ENCODE measurements at places on chromosomes 5 and 9.

DNA sequence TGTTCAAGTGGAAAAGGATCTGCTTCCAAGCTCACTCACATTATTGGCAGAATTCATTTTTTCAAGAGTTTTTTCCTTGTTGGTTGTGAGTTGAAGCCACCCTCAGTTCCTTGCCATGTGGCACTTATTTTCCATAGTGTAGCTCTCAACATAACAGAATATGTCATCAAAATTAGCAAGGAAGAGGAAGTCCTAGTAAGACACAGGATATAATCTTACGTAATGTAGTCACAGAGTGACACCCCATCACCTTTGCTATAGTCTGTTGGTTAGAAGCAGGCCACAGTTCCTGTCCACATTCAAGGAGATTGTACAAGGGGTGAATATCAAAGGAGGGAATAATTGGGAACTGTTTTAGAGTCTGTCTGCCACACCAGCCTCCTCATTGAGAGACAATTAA is 15.7 kb downstream of the IRGM start:
- DNase-seq: no peak

- no peak for DNase-seq
Observed at GRCh38 chr9:72315510-72316311, 49.3 kb downstream of the ZFAND5 start.

- DNase-seq: no peak
Observed at GRCh38 chr5:176732306-176732705, 78.1 kb upstream of the UNC5A start.

- no peak for DNase-seq
Observed at GRCh38 chr5:2000591-2000990, 117.9 kb upstream of the IRX4 start.

- no peak for DNase-seq
Observed at GRCh38 chr5:159189310-159189709, 20.0 kb downstream of the RNF145 start.

DNA sequence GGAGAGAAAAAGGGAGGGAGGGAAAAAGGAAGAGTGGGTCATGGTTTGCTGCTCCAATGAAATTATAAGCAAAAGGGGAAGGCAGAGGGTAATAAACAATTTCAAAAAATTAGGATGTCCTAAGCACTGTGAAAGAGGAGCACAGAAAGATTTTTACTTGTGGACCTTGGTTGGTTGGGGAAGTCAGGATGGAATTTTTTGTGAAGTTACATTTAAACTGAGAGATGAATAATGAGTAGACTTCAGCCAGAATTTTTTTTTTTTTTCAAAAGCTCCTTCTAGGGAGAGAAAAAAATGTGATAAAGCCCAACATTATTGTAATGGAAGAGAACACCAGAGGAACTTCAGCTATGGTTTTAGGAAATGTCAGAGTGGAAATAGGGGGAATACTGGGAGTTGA is 515.9 kb upstream of the PAPPA start:
- no peak for DNase-seq

DNA sequence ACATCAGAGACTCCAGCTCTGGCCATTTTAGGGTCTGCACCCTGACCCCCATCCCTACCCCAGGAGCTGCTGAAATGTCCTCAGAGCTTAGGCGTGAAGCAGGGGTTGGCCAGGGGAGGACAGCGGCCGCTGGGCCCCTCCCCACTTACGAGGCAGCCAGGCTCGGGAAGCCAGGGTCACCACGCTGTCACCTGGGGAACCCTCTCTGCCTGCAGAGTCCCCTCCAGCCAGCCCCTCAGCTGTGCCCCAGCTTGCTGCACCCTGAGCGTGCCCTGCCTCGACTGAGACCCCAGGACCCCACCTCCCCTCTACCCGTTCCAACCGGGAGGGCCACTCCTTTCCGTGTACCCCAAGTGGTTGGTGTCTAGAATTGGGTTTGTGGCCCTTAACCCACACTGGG is 2.7 kb downstream of the LCN10 start:
- DNase-seq: no peak

- DNase-seq: no peak
Observed at GRCh38 chr5:14495301-14495700, 86.3 kb upstream of the OTULINL start.

GRCh38 chr5:139708434-139708861 is 60.3 kb downstream of the CXXC5 start:
- no peak for DNase-seq

DNA sequence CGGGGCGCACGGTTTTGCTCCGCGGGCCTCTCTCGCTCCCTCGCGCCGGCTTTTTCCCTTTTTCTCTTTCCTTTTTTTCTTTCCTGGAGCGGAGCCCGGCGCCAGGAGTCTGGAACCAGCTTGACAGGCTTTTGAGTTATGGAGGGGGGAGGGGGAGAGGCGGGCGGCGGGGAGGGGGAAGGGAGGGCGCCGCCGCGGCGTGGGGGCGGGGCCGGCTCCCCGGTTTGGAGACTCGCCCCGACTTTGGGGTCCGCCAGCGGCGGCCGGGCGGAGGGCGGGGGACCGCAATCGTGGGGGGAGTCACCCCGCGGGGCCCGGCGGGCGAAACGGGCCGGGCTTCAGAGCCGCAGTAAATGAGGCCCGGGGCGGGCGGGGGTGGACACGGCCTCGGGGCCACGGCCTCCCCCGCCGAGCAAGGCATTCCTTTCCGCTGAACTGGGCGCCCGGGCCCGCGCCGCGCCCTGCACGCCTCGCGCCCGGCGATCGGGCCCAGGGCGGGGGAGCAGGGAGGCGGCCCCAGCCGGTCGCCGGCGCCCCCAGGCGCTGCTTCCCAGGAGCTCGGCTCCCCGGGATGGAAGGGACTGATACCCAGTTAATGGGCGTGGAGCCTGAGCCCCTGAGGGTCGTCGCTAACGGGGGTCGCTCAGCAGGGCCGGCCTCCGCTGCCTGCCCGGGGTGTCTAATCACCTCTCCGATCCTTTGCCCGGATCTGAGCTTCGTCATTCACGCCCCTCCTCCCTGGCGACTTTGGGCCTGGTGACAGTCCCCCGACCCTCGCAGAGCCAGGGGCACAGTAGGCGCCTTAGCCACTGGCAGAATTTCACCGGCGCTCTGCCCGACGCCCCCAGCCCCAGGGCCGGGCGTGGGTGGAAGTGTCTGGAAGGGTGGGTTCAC is 138.1 kb downstream of the C9orf50 start:
- DNase-seq: peak; percentile 19

DNA sequence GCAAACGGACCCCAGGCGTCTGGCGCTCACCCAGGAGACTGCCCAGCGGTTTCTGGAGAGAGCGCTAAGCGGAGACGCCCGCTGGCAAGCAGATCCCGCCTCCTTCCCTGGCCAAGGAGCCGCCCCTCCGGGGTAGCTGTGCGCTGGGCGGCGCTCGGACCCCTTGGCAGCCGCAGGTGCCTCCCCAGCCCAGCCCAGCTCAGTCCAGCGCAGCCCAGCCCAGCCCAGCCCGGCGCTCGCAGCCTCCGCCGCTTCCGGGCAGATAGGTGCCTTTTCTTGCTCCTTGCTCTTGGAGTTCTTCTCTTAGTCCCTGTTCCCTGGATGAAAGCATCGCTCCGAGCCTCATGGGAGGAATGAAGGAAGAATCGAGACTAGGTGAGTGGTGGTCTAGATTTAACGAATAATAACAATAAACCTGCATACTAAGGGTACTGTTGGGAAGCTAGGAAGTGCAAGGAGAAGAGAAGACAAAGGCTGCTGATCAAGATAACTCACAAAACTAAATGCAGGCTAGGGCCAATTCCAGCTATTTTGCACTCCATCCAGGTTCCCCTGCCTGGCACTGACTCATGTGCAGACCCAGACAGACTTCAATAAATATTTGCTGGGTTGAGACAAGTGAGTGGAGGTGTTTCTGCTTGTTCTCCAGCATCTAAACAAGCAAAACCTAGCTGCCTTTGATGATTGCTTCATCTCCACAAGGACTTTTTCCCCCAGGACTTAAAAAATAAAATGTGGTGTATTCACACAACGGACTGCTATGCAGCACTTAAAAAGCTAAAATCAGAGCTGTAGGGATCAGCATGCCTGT is at the start of gene STK32A:
STK32A (plus strand) TSS at position 202 of the 811 bp plus-strand sequence. CDS start 4,609 bp downstream, outside the sequence.
- DNase-seq: no peak

DNA sequence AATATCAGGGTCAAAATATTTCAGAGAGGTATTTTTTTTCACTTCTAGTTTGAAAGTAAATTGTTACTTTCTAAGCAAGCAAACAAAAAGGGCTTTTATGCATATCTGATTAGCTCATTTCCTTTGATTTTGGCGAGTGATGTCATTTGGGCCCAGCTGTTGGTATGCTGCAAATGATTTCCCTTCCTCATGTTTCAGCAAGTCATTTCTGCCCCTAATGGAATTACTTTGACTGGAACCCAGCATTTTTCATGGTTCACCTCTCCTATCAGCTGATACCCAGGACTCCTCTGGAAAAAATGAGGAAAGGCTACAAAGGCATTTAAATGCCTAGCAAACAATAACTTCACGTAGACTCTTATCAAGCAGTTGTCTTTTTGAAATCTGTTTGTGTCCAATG is 500.6 kb downstream of the EBF1 start:
- DNase-seq: peak; percentile 21

GRCh38 chr9:19665146-19665863 is 123.5 kb downstream of the SLC24A2 start:
- DNase-seq: no peak

DNA sequence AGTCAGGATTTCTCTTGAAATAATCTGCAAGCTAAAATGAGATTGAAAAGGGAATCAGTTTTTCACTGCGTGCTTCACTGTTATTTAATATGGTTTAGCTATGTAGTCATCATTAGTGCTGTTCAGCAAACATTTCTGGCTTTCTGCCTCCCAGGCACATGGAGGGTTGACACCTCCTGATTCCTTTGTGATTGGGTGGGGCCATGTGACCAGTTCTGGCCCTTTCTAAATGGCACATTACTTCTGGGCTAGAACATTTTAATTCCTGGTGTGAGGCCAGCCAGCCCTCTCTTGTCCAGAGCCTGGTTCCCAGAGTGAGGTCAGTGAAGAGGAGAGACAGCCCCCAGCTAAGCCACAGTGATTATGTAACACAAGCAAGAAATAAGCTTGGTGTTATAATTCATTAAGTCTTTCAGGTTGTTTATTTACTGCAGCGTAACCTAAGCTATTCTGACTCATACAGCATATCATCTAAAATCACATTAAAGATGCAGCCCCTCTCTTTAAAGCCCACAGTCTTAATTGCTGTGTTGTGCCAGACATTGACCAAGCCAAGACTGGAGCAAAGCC is 17.4 kb upstream of the ARSI start:
- no peak for DNase-seq

DNA sequence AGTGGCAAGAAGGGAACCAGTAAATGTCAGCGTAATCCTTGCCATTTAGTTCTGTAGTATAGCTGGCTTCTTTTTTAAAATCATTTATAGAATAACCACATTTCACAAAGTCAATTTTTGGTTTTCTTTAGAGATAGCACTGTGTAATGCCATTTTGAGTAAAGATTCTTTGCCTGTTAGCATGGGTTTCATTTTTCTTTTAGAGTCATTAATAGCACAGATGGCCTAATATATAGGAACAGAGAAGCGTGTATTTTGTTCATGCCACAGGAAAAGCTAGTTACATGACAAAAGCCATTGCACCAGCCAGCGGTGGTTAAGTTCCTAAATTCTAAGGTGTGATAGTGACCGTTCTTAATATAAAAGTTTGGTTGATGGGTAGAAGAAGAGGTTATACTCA is 1363.9 kb downstream of the MAT2B start:
- no peak for DNase-seq

DNA sequence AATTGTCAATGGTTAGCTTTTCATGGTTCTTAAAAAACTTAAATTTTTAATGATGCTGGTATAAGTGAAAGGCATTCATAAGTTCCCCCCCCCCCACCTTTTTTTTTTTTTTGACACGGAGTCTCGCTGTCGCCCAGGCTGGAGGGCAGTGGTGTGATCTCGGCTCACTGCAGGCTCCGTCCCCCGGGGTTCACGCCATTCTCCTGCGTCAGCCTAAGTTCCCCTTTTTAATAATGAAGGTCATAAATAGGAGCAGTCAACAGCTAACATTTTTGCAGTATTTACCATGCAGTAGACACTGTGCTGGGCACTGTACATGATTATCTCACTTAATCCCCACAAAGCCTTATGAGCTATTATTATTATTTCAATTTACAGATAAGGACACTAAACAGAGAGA is 556.3 kb downstream of the PDE4D start:
- peak; percentile 52 for DNase-seq

GRCh38 chr9:12819436-12820185 is 44.8 kb downstream of the LURAP1L start:
- no peak for DNase-seq

GRCh38 chr9:129143031-129143927 is 32.1 kb downstream of the PTPA start:
- peak; percentile 66 for DNase-seq

- DNase-seq: no peak
Observed at GRCh38 chr5:51811883-51812471, 428.7 kb downstream of the ISL1 start.

DNA sequence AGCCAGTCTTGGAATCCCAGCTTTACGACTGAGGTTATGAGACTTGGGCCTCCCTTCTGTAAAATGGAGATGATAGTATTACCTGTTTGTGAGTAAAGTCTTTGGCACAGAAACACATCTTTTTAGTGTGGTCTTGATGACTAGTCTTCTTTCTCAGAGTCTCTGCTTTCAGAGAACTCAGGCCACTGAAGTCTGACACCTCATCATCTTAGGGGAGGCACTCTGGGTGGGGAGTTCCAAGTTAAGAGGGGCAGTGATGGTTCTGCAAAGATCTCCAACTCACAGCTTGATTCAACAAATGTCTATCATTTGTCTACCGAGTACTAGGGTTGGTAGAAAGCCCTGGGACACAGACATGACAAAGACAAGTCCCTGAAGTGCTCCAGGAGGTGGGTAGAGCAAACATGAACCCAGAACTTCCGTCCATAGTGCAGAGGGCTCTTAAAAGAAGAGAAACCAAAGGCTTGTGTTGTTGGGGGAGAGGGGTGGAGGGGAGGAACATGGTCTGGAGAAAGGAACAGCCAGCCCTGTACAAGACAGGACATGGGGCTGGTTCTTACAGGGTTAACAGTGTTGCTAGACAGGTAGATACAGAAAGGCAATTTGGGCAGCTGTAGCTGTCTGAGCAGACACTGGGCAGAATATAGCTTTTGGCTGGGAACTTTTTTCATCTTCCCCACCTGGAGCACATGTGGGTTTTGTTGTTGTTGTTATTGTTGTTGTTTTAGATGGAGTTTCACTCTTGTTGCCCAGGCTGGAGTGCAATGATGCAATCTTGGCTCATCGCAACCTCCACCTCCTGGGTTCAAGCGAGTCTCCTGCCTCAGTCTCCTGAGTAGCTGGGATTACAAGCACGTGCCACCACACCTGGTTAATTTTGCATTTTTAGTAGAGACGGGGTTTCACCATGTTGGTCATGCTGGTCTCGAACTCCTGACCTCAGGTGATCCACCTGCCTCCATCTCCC is 2.6 kb upstream of the CD14 start:
- DNase-seq: no peak

DNA sequence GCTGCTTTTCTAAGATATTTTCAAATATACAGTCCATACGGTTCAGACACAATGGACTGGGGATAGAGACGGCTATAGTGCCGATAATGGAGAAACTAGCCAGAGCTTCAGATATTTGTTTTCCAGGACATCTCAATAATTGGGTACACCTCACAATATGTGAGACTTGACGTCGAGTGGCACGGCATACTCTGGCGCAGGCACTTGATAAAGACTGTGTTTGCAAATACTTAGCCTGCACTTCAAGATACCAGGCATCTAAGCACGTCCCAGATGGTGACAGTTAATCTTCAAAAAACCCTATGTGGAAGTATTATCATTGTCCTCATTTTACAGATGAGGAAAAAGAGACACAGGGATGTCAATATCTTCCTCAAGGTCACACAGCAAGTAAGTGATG is 48.5 kb downstream of the SEMA5A start:
- no peak for DNase-seq

Data from naive B cell (primary cell).